ENCODE measurements at places on chromosomes 11 and 22.

GRCh38 chr11:29306527-29306926 lies 710.3 kb downstream of the KCNA4 start:
- DNase-seq = peak; percentile 98

- DNase-seq = peak; percentile 90
Measured at GRCh38 chr11:96055706-96056387, 131.9 kb upstream of the MTMR2 start.

DNA sequence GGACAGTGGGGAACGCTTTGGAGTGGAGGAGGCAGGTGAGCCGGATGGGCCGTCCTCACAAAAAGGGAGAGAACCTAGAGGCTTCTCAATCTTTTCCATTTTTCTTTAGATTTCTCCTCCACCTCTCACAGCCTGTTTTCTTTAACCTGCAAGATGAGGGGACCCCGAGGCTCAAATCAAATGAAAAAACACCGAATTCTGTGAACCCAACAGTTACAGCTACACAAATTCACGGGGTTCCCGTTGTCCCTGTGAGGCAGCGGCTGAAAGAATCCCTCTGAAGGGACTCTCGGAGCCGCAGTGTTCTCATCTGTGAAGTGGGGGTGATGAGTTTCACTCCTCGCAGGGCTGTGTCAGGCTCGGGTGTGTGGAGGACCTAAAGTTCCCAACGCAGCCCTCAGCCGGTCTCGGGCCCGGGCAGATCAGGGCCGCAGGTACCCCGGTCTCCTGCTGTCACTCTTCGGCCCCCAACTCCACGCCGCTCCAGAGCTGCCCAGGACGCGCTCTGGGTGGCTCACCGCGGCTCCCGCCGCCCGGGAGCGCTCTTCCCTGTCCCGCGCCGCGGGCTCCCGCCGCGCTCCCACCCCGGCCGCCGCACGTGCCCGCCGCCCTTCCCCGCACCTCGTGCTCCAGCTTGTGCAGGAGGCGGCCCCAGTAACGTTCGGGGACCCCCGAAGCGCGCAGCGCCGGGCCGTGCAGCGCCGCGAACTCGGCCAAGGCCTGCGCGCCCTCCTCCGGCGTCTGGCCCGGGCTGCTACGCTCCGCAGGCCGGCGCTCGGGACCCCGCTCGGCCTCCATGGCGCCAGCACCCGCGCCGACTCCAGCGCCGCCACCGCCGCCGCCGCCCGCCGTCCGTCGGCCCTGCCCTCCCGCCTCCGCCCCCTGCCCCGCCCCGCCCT lies at the start of gene TTLL12:
TSS of gene TTLL12 (minus strand) at position 863 of the 899 bp plus-strand sequence. CDS start at position 798, 65 bp downstream.
- DNase-seq = peak; percentile 69

- peak; percentile 27 for DNase-seq
Measured at GRCh38 chr11:61488651-61489291, 19.8 kb upstream of the LRRC10B start.

DNA sequence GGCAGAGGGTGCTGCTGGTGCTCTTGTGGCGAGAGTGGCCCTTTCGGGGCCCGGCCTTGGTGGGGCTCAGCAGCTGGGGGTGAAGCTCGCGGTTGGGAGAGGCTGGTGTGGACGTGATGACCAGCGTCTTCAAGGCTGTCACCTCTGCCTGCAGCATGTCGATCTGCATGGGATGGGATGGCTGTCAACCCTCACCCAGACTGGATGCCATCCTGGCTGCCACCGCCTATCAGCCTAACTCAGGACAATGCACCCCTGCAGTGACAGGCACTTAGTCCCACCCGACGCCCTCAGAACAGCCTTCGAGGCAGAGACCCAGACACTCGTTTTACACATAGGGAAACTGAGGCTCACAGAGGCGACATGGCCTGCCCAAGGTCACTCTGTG lies 10.8 kb downstream of the RAB3IL1 start:
- DNase-seq = no peak

GRCh38 chr11:105790840-105791239 lies 181.0 kb downstream of the GRIA4 start:
- DNase-seq = no peak

DNA sequence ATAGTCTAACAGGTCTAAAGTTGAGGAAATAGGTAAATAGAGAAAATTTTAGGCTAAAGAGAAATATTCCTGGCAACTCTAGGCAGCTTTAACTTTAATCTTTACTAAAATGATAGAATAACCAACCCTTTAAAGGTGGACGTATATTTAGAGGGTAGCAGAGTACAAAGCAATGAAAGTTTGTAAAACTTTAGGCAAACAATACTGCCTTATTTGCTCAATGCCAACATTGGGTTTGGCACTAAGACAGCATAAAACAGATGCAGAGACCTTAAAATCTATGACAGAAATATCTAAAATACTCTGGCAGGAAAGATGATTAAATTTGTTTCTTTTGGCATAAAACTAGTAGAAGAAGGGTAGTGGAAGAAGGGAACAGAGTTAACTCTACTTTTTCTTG lies 70.7 kb downstream of the EMSY start:
- no peak for DNase-seq

GRCh38 chr11:33643167-33643824 lies 57.3 kb downstream of the C11orf91 start:
- DNase-seq = no peak

DNA sequence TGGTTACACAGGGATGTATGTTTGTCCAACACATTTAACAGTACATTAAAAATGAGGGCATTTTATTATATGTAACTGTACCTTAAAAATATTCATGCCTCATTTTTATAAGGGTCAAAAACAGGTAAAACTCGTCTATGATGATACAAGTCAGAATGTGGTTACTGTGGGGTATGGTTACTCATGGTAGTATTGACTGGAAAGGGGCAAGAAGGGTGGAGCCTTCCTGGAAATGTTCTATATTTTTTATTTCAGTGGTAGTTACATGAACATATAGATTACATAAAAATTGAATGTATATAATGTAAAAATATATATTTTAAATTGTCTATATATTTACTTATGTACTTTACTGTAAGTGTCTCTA lies 99.8 kb downstream of the STIM1 start:
- no peak for DNase-seq

DNA sequence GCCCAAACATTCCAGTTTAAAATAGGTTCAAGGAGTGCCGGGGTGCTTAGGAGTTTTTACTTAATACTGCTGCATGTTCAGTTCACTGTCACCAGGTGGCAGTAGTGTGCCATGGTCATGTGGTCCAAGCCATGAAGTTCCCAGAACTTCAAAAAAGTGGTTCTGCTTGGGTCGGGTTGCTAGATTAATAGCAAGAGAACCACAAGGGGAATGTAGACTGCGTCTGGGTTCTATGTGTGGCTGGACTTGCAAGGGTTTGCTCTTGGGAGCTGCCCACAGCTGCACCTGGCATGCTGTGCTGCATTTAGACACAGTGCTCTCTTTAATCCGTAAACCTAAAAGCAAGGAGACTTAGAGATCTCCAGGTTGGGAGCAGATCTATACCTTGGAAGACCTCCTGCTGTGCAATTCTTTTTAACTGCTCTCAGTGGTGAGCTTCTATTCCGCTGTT lies 6.5 kb upstream of the SPON1 start:
- DNase-seq = peak; percentile 69

- DNase-seq = no peak
Measured at GRCh38 chr22:33429281-33429680, 371.1 kb upstream of the SYN3 start.

DNA sequence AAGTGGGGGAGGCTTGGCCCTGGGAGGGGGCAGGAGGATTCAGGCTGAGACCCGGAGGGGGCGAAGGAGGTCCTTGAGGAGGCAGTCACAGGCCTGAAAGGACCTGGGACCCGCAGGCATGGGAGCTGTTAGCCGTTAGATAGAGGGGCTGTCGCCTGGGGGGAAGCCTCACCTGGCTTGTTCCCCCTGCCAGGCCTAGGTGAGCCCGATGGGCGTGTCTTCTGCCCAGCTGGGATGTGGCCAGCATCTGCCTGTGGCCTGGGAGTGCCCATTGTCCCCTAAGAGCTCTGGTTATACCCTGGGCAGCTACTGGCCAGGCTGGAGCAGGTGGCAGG lies 1.8 kb upstream of the DUSP8 start:
- no peak for DNase-seq

DNA sequence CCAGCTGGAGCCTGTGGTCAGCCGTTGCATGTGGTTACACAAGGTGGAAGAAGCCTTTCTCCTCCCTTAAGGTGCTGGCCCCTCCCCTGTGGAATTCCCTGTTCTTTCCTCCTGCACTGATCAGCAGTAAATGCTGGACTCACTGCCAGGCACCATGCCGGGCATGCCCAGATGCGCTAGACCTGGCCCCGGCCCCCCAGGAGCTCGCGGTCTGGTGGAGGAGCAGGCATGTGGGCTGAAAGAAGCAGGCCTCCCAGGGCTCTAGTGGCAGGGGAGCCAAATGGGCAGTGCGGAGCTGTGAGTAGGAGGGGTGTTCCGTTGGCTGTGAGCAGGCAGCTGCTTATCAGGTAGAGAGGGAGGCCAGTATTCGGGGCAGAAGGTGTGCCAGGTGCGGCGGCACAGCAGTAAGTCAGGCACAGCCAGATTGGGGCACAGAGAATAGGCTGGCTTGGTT lies 10.2 kb downstream of the DGKZ start:
- no peak for DNase-seq

GRCh38 chr11:67265633-67266448 lies 432 bp upstream of the GRK2 start:
- peak; percentile 65 for DNase-seq

GRCh38 chr11:67732045-67732787 lies 57.8 kb upstream of the ALDH3B2 start:
- no peak for DNase-seq

GRCh38 chr11:62444236-62444833 lies 25.5 kb downstream of the SCGB1A1 start:
- peak; percentile 84 for DNase-seq

GRCh38 chr11:116888884-116889549 lies 51.6 kb upstream of the APOA1 start:
- DNase-seq = no peak

GRCh38 chr11:4008116-4008515 lies 86.5 kb upstream of the RRM1 start:
- no peak for DNase-seq

GRCh38 chr11:36333468-36333867 lies 37.4 kb downstream of the PRR5L start:
- peak; percentile 67 for DNase-seq

DNA sequence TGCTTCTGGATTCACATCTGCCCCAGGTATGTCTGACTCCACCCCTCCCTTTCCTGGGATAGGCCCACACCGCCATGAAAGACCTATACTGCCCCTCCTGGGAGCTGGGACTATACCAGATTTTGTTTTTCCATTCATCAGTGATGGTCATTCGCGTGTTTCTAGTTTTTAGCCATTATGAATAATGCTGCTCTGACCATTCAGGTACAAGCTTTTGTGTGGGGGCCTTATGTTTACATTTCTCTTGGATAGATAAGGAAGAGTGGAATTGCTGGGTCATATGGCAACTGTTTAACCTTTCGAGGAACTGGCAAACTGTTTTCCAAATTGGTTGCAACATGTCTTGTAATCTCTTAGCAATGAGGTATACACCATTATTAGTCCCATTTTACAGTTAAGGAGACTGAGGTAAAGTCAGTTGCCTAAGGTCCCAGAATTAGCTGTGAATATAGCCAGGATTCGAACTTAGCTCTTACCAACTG lies 1.2 kb upstream of the TBC1D10A start:
- no peak for DNase-seq

DNA sequence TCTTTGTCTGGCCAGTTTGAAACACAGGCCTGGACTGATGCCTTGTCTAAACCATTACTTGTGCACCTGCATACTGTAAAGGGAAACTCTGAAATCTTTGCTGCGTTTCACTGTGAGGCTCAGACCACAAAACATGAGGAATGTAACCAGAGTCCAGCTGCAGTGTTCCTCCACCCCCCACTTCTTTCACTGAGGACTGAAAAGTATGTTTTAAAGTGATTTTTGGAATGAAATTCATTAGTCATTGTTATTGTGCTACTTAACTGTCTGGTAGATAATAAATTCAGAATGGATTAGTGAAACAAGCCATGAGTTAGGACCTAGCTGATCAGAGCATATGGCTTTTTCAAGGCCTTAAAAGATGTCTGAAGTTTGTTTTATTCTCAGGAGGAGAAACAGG lies 181.2 kb downstream of the WNT11 start:
- DNase-seq = peak; percentile 93

- DNase-seq = no peak
Measured at GRCh38 chr11:8040921-8041285, 40.1 kb upstream of the TUB start.

DNA sequence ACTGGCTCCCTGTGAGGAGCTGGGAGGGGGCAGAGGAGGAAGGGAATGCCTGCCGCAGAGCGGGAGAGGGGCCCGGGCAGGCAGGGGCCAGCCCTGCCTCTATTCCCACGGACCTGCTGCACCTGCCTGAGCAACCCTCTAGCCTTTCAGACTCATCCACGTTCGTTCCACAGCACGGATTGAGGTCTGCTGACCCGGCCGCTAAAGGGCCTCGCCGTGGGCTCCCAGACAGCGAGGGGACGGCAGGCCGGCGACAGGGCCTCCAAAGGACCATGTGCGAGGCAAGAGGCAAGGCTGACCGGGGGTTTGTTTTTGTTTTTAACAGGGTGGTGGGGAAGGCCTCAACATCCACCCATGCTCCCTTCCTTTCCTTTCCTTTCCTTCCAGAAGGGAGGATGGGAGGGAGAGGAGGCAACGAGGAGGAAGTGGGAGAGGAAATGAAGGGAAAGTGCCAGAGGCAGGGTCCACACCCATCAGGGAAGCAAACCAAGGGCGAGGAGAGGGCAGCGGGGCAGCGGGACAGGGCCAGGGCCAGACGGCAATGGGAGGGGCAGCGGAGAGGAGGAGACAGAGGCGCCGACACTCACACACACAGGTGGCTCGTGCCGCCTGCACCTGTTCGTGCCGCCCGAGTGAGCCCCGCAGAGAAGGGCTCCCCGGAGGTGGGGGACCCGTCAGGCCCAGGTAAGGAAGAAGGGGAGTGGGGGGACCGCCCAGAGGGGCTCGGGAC lies 7.5 kb downstream of the LRFN4 start:
- no peak for DNase-seq

DNA sequence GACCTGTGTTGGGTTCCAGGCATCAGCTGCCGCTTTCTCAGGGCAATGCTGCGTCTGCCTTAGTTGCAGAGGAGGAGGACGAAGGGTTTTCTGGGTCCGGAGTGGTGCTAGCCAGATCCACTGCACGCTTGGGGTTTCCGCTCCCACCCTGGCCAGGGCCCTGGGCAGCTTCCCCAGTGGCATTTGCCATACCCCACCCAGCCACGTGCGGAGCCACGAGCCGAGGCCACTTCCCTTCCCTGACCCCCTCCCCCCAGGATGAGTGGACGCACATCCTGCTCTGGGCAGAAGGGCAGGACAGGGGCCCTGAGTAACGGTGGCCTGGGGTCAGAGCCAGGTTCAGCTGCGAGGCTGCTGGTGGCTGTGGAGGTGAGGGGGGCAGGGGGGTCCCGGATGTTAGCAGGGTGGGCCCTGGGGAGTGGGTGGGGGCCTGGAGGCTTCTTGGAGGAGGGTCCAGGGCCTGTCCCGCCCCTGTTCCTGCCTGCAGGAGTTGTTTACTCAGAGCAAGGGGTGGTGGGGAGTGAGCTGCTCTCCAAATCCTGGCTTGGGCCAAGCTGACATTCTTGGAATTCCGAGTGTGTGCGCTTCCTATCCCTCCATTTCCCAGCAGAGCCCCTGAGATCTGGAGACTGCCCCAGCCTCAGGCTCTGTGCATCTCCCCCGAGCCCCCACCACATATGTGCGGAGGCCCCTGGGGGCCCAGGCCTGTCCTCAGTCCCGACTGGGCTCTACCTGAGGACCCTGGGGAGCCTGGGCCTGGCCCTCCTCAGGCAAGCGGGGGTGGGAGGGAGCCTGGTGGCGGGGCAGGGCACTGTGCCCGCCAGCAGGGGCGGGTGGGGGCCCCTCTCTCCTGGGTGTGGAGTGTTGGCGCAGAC lies 1.4 kb downstream of the TSPAN4 start:
- peak; percentile 98 for DNase-seq

- DNase-seq = peak; percentile 41
Measured at GRCh38 chr11:8839957-8840945, 70.7 kb upstream of the AKIP1 start.
